GM23248 (cell line): ENCODE measurements at places on chromosomes 6 and 20. TPM values are rescaled to one million over a fixed set of nuclear protein-coding genes. Genes with fewer than 3 reads are reported as not detected.

DNA sequence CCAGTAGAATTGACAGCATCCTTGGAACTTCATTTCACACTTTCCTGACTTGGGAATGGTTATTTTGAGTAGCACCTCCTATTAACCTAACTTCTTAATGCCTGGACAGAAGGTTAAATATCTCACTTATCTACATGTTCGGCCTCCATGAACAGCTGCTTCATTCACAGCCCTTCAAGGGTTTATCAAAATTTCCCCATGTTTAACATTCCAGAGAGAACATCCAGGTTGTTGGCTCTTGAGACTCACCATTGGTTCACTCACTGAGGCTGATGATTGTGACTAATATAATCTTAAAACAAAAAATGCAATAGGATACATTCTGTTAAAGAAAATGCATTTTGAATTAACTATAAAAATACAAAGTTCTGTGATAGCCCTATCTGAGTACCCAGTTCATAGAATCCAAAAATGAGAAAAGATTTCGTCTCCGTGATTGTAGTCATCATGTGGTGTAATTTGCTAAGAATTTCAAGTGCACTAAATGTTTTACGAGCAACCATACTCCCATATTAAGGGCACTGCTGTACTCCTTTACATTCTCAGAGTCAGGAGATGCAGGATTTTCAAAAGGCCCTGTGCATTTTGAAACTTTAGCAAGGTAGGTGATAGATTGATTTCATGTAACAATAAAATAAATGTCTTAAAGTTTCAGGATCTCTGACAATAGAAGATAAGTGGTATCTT is 260.6 kb upstream of the TAB2 start:
- no peak for DNase-seq

The TMEM200A gene
- total RNA-seq: 43.3 and 47.0 TPM in 2 replicates

GRCh38 chr20:23393996-23394775 is 27.1 kb downstream of the NAPB start:
- no peak for DNase-seq

GRCh38 chr6:2765896-2766766 is 938 bp downstream of the WRNIP1 start:
- DNase-seq: peak; percentile 74

The DEFB132 gene
- total RNA-seq: not detected in 2 replicates

DNA sequence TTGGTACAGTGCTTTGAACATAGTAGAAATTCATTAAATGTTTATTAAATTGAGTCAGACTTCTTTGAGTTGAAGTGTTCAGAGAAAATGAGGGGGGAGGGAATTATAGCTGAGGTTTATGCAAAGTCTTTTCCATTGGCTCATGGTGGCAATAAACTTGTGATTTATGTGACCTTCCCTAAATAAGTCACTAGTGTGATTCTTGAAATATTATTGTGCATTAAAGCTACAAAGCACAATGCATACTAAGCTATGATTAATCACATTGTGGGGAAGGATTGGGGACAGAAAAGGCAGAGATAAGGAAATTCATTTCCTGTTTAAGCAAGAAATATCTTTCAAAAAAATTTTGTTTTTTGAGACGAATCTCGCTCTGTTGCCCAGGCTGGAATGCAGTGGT is 877.5 kb downstream of the TFAP2A start:
- DNase-seq: peak; percentile 75

The ACTL10 gene
- 3.2 and 3.4 TPM in 2 replicates for total RNA-seq

DNA sequence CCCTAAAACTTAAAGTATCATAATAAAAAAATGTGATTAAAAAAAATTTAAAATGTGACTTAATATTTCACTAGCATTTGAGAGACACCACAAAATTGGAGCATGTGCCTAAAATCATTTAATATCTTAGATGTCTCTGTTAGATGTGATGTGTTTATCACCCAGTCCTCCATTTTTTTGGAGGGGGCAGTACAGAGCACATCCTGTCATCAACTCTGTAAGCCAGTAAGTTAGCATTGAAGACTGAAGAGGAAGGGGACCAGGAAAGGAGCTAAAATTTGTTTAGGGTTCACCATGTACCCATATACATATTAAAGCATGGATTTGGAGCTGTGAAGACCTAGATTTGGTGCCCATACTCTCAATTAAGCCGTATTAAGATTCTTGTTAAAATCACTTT is 30.7 kb upstream of the ADIG start:
- no peak for DNase-seq

The HLA-DOA gene
- not detected in 2 replicates for total RNA-seq

The PRSS16 gene
- 0.86 TPM in 1 of 2 replicates, not detected in the other for total RNA-seq

The RHAG gene
- not detected in 2 replicates for total RNA-seq
